ENCODE measurements at places on chromosomes 5 and 9.

GRCh38 chr5:163773226-163773625 lies 267.8 kb downstream of the MAT2B start:
- no peak for DNase-seq

GRCh38 chr9:124124729-124125650 lies 113.4 kb downstream of the LHX2 start:
- DNase-seq, result no peak

DNA sequence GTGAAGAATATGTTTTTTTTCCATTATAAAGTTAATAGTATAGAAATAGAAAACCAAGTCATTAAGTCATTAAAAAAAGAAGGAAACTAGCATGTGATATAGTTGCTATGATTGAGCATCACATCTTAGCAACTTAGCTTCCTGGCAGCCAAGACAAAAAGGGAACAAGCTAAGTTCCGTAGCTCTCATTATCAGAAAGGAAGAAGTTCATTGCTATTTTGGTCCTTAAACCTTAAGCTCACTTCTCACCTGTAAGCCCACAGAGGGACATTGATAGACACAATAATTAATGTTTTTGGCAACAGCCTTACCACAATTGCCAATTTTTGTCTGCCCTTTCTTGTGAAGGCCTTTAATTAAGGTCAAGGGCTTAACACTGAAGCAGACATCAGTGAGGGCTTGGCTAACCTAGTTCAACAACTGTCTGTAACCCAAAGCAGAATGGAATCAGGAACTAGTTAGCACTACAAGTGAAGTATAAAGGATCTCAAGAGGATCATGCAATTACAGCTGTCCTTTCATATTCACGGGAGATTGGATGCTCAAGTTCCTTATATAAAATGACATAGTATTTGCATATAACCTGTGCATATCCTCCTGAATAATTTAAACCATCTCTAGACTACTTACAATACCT lies 24.0 kb upstream of the KLF4 start:
- no peak for DNase-seq

- DNase-seq, result no peak
Measured at GRCh38 chr5:81830596-81830995, 79.7 kb upstream of the SSBP2 start.

- no peak for DNase-seq
Measured at GRCh38 chr9:91302831-91303230, 58.9 kb downstream of the AUH start.

DNA sequence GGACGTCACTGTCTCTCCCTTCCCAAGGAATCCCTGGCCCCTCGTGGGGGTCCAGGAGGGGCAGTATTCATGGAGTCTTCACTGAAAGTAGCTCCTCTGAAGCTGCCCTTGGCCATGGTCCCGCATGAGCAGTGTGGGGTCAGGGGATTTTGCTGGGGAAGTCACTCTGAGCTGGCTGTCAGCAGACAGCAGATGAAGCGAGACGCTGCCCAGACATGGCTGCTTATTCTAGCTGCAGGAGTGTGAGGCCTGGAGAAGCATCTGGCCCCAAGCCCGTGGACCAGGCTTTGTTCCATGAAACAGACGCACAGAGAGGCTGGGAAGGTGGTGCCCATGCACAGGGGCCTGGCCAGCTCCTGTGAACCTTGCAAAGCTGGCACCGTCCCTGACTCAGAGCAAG lies 21.5 kb upstream of the ASS1 start:
- DNase-seq, result no peak

GRCh38 chr5:65121880-65122436 lies 353.2 kb downstream of the CWC27 start:
- DNase-seq, result no peak

DNA sequence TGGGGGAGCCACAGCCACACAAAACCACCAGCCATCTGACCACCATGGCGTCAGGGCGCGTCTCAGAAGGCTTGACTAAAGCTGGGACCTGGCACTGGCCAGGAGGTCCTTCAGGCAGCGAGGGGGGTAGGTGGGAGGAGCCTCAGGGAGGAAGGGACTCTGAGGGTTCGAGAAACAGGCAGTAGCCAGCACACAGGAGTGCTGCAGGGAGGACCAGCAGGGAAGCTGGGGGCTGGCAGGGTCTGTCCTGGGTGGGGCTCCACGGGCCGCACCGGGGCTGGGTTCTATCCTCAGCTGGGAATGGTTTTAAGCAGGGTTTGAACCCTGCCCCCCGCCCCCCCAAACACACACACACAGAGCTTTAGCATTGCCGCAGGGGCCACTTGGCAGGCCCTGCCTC lies 7.4 kb downstream of the FAM163B start:
- no peak for DNase-seq

DNA sequence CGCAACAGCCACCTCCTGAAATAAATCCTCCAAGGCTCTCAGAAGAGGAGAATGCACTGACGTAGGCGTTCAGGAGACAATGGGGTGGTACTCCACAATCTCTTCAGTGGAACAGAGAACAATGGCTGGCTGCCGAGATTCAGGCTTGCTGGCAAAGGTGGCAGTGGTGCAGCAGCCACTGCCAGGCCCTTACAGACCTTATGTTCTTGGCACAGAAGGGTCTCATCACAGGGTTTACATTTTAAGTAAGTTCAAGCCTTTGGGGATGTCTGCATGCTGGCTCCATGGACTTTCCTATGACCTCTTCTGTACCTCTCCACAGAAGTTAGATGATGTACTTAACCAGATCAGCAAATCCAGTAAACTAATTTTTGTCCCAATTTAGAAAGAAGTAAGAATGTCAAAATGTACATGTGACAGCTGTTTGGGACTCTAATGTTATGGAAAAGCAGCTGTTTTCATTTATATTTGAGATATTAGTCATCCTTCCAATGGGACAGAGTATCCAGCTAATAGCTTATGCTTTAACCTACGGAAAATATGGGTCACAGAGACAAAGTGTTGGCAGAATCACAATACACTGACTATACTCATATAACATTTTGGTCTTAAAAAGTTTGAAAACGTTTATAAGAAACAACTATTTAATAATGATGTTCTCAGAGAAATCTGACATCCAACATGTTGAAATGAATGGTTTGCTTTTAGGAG lies 180.9 kb downstream of the MAPKAP1 start:
- no peak for DNase-seq

GRCh38 chr5:129358069-129358468 lies 102.0 kb upstream of the ADAMTS19 start:
- DNase-seq, result no peak
